Smooth muscle cell of bladder (primary cell): ENCODE measurements at places on chromosomes 1 and 21. TPM values are rescaled to one million over a fixed set of nuclear protein-coding genes. Genes with fewer than 3 reads are reported as not detected.

C1QB gene
- not detected in 2 replicates for total RNA-seq

MNDA gene
- total RNA-seq: not detected in 2 replicates

POLR3C gene
- total RNA-seq: 28.3 and 29.0 TPM in 2 replicates

HSF2BP gene
- total RNA-seq: 1.3 and 1.7 TPM in 2 replicates

HOOK1 gene
- under 0.01 TPM in 1 of 2 replicates, not detected in the other for total RNA-seq

TNNI3K gene
- total RNA-seq: 1.1 and 1.6 TPM in 2 replicates

RAB4A gene
- 20.6 and 28.8 TPM in 2 replicates for total RNA-seq

PDC gene
- total RNA-seq: 0.28 TPM in 1 of 2 replicates, not detected in the other

PERM1 gene
- total RNA-seq: 0.43 and 2.1 TPM in 2 replicates

HMGB4 gene
- total RNA-seq: not detected in 2 replicates

CD1E gene
- total RNA-seq: not detected in 2 replicates

CLIC6 gene
- 0.09 and 0.28 TPM in 2 replicates for total RNA-seq

RPTN gene
- not detected in 2 replicates for total RNA-seq

ASCL5 gene
- total RNA-seq: not detected in 2 replicates

HSD3B2 gene
- not detected in 2 replicates for total RNA-seq

TCHH gene
- under 0.01 TPM in 2 replicates for total RNA-seq

TRIM63 gene
- 0.74 TPM in 1 of 2 replicates, not detected in the other for total RNA-seq

RAB25 gene
- not detected in 2 replicates for total RNA-seq
